ENCODE measurements at places on chromosomes 7 and 10.

DNA sequence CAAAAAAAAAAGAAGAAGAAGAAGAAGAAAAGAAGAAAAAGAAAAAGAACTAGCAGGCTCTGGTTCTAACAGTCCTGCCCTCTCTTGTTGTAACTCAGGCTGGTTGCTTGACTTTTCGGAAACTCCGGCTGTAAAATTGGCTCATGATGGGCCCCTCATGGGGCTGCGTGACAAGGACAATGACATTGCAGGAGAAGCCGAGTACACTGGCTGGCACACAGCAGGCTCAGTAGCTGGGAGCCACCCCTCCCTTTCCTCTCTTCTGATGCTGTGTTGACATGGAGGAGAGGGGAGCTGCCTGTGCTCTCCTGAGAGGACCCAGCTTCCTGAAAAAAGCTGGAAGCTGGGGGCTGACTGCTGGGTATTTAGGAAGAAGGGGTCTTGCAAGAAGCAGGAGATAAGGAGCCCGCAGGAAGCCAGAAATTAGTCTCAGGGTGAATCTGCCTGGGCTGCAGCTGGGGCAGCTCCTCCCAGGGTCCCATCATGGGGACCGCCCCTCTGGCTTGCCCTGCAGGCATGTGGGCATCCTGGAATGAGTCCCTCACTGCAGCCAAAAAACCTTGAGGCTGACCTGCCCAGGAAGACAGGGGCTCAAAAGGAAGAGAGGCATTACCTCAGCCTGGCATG, 14.6 kb upstream of the GPR26 start:
- no peak for DNase-seq

DNA sequence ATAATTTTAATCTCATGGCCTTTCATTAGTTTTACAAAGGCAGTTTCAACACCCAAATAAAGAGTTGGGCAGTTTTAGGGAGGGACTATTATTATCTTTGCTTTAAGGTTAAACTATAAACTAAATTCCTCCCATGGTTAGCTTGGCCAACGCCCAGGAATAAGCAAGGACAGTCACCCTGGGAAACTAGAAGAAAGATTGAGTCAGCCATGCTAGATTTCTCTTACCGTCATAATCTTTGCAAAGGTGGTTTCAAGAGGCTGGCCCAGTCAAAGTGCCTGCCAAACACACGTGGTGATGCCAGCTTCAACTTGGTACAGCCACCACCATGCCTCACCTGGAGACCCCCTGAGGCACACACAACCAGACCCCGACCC, 317.4 kb upstream of the SP8 start:
- DNase-seq = no peak

DNA sequence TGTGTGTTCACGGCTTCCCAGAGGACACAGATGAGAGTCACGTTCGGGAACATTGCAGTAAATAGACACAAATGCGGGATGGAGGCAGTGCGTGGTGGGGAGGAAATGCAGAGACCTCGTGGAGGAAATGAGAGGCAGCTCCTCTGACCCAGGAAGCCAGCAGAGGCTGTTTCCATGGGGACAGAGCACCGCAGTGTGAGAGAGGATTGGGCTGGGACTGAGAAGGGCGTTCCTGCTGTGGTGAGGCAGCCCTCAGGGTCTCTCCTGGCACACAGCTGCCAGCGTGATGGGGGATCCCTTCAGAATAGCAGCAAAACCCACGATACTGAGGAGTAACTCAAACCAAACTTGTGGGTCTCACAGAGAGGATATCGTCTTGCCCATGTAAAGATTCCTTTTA, 21.7 kb upstream of the BHLHA15 start:
- no peak for DNase-seq

DNA sequence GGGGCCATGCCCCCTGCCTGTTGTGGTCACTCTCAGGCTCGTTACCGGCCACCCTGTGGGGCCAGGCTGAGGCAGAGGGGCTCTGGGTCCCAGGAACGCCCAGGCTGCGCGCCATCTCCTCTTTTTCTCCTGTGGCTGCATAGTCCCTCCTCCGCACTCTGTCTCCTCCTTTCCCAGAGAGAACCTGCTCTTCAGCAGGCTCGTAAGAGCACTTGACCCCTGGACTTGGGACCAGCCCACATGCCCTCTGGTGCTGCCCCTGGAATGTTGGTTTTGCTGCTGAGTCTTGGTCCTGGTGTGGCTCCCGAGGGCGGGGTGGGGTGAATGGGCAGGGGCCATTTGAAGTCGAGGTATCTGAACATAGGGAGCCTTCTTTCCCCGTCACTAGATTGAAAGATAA, 6.6 kb upstream of the BHLHA15 start:
- no peak for DNase-seq

GRCh38 chr7:44531421-44532380, 9.4 kb downstream of the NPC1L1 start:
- no peak for DNase-seq

GRCh38 chr10:88932539-88933256, 19.9 kb downstream of the ACTA2 start:
- no peak for DNase-seq

GRCh38 chr10:46024948-46025347, 5.5 kb downstream of the NCOA4 start:
- no peak for DNase-seq

DNA sequence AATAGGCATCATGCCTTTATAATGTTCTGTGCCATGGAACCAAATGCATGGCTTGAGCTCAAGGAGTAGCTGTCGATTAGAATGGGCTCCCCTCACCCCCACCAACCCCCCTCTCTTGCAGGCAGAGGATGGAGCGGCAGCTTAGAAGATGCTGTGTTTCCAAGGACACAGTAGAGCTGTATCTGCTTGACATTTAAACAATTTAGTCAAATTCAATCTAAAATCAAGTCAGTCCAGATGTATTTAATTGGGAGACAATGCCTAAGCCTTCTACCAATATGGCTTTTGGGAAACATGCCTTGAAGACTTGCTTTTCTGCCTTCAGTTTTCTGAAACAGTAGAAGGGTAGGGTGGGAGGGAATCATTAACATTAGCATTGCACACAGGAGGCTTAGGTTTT, 497.1 kb upstream of the NRP1 start:
- no peak for DNase-seq

GRCh38 chr7:141268614-141269013, 194.8 kb downstream of the TMEM178B start:
- DNase-seq = no peak

GRCh38 chr10:67943917-67944316, 59.5 kb downstream of the SIRT1 start:
- DNase-seq = no peak

GRCh38 chr7:57404343-57404966, 45.5 kb upstream of the ZNF716 start:
- no peak for DNase-seq
